Renal cortex interstitium (tissue), 15 donors: ENCODE measurements at places on chromosomes 2 and 18. TPM values are rescaled to one million over a fixed set of nuclear protein-coding genes. Genes with fewer than 3 reads are reported as not detected.

DNA sequence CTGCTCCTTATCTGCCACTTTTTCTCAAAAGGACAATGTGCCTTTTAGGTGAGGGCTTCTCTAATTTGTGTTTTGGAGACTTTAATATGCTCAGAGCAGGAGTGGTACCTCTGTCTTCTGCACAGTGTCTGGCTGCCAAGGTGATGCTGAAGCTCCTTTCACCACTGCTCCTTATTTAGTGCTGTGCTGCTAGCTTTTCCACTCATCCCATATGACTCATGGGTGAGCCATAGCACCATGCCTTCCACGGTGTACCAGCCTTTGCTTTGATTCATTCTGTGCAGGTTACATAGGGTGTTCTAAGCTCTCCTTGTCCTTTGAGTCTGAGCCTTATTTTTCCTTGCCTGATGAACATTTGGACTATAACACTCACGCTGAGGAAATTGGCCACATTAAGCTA, 202.4 kb downstream of the ARL6IP6 start:
- no peak for DNase-seq

- no peak for DNase-seq
Observed at GRCh38 chr18:31386741-31387140, 10.2 kb downstream of the DSG4 start.

TIMM21 gene
- 70.3 TPM for polyA plus RNA-seq

DNA sequence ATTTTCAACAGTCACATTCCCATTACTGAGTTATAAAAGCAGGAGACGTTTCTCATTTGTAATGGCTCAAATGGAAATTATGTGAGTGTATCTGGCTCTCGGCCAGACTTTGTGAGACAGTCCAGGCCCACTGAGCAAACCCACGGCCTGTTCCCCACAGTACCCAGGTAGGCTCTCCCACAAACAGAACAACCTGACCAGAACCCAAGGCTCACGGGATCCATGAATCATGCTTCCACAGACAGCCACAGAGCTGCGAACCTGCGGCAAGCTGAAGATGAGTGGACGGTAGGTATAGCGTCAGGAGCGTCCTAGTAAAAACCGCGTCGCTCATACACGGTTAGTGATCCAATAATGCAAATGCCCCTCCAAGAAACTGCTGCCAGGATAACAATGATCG, 34.2 kb downstream of the NDUFA10 start:
- DNase-seq, result no peak

- DNase-seq, result no peak
Observed at GRCh38 chr18:49723648-49724180, 89.6 kb downstream of the ACAA2 start.

- DNase-seq, result no peak
Observed at GRCh38 chr2:111123751-111124150, 3.0 kb downstream of the BCL2L11 start.

GRCh38 chr18:63907664-63908063, at the start of gene SERPINB10:
Gene SERPINB10 (plus strand): TSS chr18:63907958. CDS start chr18:63915511, 7,553 bp downstream.
- no peak for DNase-seq

RPIA gene
- 34.0 TPM for polyA plus RNA-seq

NYAP2 gene
- polyA plus RNA-seq, result 0.05 TPM

DNA sequence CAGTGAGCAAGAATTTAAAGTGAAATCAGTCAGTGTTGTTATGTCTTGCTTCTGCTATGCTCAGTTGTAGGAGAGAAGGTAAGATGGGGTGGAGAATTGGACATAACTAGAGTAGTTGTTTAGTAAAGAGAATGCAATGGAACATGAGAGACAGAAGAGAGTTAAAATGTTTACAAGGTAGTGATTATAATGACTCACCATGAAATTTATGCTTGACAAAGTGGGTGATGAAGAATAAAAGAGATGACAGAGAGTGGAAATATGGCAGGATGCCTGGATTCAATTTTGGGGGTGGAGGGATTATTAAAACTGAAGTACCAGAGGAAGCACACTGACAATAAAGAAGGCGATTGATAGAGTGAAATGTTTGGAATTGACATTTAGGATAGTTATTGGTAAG, 10.6 kb downstream of the SCG2 start:
- no peak for DNase-seq

- no peak for DNase-seq
Observed at GRCh38 chr18:70641156-70641775, 352.4 kb downstream of the SOCS6 start.

FBLN7 gene
- 11.9 TPM for polyA plus RNA-seq

EVX2 gene
- not detected for polyA plus RNA-seq

DNA sequence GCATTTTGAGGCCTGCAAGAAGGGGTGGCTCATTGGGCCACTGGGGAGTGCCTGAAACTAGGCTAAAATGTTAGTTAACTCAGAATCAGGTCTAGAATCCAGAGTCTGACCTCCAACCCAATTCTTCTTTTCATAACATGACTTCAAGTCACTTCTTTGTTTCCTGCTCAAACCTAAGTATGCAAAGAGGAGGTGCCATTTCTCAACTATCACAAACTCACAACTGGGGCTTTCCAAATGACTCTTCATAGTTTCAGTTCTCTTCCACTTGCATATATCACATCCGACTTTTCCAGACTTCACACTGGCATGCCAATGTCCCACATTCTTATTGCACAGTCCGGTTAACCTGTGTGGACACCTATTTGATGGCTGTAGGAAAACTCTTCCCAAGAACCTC, 211.6 kb downstream of the TCF4 start:
- DNase-seq, result no peak

DNA sequence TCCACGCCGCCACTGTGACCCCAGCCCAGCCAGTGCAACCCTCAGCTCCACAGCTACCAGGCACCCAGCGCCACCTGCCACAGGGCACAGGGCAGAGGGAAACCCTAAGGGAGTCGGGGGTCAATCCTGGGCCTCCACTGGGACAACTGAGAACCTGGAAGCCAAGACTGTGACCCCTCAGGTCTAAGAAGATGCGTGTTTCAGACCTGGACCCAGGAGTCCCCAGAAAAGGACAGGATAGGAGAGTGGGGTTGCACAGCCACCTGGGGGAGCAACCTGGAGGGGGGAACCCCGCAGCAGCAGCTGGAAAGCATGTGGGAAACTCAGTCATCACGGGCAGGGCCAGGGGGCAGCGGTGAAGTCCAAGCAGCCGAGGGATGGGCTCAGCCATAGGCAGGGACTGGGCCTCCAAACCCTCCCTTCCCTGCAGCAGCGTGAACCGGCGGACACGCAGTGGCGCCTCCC, 4.1 kb downstream of the ESPNL start:
- DNase-seq, result no peak

- no peak for DNase-seq
Observed at GRCh38 chr2:74507926-74508520, 528 bp upstream of the PCGF1 start.

- no peak for DNase-seq
Observed at GRCh38 chr2:106296182-106296815, 102.2 kb upstream of the UXS1 start.

DNA sequence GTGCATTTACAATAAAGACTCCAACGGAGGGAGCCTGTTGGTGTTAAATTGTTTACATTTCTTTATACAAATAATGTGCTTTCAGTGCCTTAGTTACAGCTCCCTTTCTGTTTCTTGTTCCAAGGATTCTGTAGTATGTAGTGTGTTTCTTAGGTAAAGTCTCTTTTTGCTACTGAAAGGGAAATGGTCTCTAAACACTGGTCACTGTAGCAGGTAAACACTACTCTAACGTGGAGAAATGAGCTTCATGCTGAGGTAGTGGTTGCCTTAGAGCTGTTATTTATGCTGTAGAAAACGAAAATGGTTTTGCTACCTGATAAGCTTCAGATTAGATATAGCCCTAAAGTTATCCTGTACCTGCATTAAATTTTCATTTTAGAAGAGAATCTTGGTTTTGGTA, 163.6 kb downstream of the CAPN13 start:
- no peak for DNase-seq

- no peak for DNase-seq
Observed at GRCh38 chr2:118830881-118831280, 16.6 kb downstream of the EN1 start.

DNA sequence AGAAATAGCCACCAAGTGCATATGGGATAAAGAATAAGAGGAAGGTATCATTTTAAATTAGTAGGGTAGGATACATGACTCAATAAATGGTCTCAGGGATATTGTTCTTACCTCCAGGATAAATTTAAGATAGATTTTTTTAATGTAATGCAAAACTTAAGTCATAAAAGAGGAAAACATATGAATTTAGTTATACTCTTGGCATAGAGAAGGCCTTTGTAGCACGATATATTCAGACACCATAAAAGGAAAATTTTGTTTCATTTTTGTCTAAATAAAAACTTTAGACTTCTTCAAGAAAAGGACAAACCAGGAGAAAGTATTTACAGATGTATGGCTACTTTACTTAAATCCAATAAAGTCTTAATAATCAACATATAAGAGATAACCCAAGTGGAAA, 78.5 kb upstream of the CAB39 start:
- DNase-seq, result no peak

DNA sequence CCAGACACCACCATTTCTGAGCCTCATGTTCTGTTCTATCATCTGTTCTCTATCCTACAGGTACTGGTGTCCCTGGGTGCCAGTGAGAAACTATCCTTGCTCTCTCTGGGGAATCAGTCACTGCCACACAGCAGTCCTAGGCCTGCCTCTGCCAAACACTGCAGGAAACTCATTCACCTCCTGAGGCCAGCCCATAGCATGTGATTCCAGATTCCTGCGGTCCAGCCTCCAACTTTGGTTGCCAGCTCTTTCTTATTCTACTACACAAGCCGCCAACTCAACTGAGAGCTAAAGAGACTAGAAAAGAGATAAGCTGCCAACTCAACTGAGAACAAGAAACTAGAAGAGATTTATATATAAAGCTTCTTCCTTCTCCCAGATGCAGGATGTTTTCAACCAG, 8.8 kb upstream of the TTLL4 start:
- DNase-seq, result no peak

DNA sequence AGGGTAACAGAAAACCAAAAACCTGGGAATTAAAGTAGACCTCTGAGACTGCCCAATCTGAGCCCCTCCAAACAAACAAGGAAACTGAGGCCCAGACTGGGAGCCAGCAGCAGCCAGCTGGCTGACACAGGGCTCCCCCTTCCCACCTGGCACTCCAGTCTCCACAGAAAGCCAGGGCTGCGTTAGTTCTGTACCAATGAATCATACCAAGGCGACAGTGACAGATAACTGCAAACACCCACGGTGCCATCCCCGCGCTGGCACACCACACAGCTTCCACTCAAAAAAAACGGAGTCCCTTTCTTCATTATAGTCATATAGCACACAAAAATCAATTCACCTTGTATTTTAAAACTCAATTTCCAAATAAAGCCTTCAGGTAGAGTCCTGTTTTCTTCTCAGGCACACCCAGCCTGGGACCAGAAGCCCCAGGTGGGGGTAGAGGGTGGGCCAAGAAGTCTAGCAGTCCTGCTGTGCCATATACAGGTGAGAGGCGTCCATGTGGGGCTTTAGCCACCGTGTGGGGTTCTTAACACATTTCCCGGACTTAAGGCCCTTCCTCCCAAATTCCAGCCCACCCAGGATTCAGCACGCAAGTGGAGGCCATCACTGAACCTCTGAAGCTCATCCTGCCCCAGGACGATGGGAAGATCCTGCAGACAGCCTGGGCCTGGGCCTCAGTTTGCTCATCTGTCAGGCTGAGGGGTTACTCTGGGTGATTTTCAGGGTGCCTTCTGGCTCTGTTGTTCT, 1.2 kb downstream of the PER2 start:
- no peak for DNase-seq

- DNase-seq, result no peak
Observed at GRCh38 chr2:218477247-218477646, 58.3 kb downstream of the VIL1 start.

DNA sequence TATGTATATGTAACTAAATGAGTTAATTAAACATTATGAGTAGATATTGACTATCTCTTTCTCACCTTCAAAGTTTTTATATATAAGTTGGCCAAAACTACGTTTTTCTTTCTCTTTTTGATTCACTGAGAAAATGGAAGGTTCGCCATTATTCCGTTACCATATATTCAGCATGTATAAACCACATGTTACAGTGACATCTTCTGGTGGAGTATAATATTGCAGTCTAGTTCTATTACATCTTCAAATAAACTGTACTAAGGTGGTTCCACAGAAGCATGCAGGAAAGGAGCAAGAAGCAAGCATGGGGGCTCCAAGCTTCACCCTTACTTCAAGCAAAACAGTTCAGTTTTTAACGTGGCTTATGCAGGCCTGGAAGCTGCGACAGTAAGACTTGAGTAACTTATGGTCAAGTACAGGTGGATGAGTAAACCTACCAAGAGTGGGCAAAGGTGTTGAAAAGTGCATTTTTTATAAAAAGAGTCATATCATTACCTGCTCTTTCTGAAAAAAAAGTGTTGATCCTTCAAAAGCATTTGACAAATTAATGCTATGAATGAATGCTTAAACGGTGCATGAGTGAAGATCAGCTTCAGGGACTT, 129.8 kb upstream of the RAB6C start:
- peak; percentile 82 for DNase-seq

STEAP3 gene
- 1.7 TPM for polyA plus RNA-seq

DNA sequence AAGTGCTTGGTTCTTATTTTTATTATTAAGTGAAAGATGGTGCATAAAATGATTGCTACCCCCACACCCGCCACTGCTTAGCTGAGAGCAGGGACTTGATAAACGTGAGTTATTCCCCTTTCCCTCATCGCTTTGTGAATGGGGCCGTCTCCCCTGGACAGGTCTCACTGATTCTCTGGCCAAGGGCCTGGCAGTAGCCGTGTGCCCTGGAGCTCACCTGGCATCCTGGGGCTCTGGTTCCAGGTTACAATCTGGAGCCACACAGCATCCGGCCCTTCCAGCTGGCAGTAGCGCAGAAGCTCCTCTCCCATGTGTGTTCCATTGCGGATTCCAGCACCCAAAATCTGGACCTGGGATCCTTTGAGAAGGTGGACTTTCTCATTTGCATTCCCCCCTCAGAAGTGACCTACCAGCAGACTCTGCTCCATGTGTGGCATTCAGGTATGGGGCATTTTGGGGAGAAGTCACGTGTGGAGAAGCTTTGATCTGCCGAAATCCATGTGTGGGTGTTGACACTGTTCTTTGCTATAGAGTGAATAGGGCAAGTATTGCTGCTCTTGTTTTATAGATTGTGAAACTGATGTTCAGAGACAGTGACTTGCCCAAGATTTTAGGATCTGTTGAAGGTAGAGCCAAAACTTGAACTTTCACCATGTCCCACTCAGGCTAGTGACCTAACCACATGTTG, 63.8 kb downstream of the GREB1 start:
- no peak for DNase-seq

DNA sequence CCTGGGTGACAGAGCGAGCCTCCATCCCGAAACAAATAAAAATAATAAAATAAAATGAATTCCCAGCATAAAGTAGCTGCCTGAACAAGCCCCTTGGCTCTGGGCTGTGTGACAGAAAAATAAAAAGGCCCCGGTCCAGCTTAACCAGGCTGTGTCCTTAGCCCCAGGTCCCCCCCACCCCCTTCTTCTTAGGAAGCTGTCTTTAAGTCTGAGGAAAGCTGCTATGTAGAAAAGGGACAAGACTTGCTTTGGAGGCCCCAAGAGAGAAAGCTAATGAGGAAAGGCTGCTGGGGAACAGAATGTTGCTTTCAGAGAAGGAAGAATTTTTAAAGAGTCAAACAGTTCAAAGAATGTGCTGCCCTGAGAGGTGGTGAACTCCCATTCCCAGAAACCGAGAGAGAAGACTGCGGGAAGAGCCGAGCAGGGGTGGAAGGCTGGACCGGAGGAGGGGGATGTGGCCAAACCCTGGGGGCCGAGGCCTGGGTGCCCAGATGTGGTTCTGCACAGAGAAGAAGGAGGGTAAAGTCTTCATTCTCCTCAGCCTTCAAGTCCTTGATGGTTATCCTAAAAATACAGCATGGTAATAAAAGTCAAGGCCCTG, 61.9 kb downstream of the CENPO start:
- no peak for DNase-seq

GRCh38 chr2:171225302-171225980, 64.7 kb upstream of the TLK1 start:
- DNase-seq, result no peak
